ENCODE measurements at places on chromosomes 7 and 10.

- DNase-seq: no peak
Observed at GRCh38 chr10:132708441-132708840, 77.5 kb downstream of the NKX6-2 start.

GRCh38 chr10:86971232-86971991 lies 3.1 kb downstream of the ADIRF start:
- DNase-seq: no peak

DNA sequence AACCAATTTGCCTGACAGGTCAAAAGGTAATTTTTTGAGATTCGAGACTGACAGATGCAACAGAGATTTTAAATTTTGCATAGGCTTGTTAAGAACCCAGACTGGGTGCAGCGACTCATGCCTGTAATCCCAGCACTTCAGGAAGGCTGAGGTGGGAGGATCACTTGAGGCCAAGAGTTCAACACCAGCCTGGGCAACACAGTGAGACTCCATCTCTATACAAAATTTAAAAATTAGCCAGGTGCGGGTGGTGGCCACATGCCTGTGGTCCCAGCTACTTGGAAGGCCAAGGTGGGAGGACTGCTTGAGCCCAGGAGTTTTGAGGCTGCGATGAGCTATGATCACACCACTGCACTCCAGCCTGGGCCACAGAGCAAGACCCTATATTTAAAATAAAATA lies 34.6 kb downstream of the AMZ1 start:
- DNase-seq: no peak

DNA sequence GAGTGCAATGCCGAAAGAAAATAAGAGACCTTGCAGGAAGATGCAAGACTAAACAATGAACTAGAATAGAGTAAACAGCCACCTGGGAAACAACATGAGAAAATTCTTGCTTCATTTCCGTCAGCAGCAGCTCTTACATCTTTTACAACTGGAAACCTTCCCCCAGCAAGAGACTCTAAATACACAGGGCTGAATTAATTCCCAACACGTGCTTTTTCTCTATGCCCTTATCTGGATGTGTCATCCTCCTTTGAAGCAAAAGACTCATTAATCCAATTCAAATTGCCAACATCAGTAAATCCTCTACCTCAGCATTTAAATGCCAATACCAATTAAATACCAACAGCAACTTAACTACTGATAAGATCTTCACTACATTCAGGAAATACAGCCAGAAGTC lies 99.0 kb upstream of the PDE1C start:
- no peak for DNase-seq

GRCh38 chr7:76123316-76123715 lies 75.4 kb downstream of the MDH2 start:
- no peak for DNase-seq
